A375 (cell line): ENCODE measurements at places on chromosomes 5 and 9. TPM values are rescaled to one million over a fixed set of nuclear protein-coding genes. Genes with fewer than 3 reads are reported as not detected.

The PCDHA7 gene
- total RNA-seq, result 3.0 and 4.4 TPM in 2 replicates

The FREM1 gene
- total RNA-seq, result 2.0 and 2.9 TPM in 2 replicates

The CCL27 gene
- total RNA-seq, result 0.23 and 0.50 TPM in 2 replicates

The PCDHB16 gene
- total RNA-seq, result 7.7 and 7.9 TPM in 2 replicates

The ADAMTS12 gene
- 15.2 and 15.6 TPM in 2 replicates for total RNA-seq

The PPIC gene
- total RNA-seq, result 13.7 and 14.8 TPM in 2 replicates
